ENCODE measurements at places on chromosomes 6 and 20.

- DNase-seq = no peak
These were observed 71.2 kb downstream of the QRSL1 start for GRCh38 chr6:106700581-106700980.

- no peak for DNase-seq
These were observed 1.7 kb upstream of the AIG1 start for GRCh38 chr6:143058987-143059386.

GRCh38 chr6:32941214-32941768 is 463 bp upstream of the HLA-DMB start:
- no peak for DNase-seq

DNA sequence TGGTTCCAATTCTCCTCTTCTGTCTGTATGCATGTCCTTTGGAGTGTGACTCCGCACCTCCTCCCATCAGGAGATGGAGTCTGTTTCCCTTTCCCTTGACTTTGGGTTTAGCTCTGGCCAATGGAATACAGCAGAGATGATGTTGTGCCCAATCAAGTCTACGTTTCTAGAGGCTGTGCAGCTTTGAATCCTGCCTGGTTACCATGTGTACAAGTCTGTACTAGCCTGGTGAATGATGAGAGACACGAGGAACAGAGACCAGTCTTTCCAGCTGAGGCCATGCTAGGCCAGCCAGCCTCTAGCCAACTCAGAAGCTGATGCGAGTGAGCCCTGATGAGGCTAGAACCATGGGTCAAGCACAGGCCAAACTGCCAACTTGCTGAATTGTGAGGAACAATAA is 83.2 kb downstream of the LAMP5 start:
- DNase-seq = no peak
